ENCODE measurements at places on chromosomes 3 and 15. TPM values are rescaled to one million over a fixed set of nuclear protein-coding genes. Genes with fewer than 3 reads are reported as not detected.

PPP1R2 gene
- 31.5 TPM for total RNA-seq

CILP gene
- 0.14 TPM for total RNA-seq

- no peaks in the 10 kb centered on the region for H3K36me3 ChIP-seq
- no peak overlapping the region for H3K4me3 ChIP-seq
- H3K27me3 ChIP-seq: no peaks in the 10 kb centered on the region
- no peak for DNase-seq
These were observed 193.9 kb upstream of the THRB start for GRCh38 chr3:24688446-24689148.

DNA sequence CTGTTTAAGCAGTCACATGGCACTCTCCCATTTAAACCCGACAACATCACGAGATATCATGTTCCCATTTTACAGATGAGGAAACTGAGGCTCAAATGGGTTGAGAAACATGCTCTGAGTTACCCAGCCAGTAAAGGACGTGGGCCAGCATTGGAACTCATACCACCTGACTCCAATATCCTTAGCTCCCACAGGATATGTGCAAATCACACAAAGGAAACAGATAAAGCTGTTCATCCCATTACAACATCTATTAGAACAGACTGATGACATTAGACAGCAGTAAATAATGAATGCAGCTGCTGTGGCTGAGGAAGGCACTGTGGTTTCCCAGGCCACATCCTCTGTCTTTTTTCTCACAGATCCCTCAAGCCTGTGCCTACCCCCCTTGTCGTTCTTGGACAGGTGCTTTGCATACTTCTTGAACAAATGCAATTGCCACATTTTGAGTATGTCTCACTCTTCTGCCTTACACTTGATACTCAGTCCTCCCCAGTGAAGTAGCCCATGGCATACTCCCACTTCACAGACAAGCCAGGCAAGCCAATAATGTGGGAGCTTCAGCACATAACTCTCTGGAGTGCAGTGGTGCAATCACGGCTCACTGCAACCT is 17.7 kb downstream of the FRMD4B start:
- no peaks in the 10 kb centered on the region for H3K36me3 ChIP-seq
- H3K4me1 ChIP-seq: no peaks in the 10 kb centered on the region
- no peaks in the 10 kb centered on the region for H3K27me3 ChIP-seq
- H3K27ac ChIP-seq: no peak overlapping the region

DNA sequence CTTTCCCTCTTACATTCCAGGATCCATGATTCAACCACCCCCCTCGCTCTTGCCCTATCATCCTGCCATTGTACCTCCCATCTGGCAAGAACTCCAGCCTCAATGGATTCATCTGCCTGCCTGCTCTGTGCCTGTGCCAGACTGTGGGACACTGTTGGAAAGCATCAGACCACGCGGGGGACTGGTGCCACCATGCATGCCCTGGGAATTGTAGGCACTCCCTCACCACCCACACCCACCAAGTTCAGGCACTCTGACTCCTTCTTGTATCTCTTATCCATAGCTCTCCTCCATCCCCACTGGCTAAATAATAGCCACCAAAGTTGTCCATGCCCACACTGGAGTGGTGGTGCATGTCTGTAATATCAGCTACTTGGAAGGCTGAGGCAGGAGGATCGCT is 143.8 kb downstream of the TPRA1 start:
- H3K27me3 ChIP-seq: no peaks in the 10 kb centered on the region
- DNase-seq: no peak
- H3K4me3 ChIP-seq: no peak overlapping the region
- peak overlapping the region; percentile 86 for H3K27ac ChIP-seq
- peaks cover 10% of the 10 kb centered on the region for H3K4me1 ChIP-seq
- no peaks in the 10 kb centered on the region for H3K36me3 ChIP-seq

DNA sequence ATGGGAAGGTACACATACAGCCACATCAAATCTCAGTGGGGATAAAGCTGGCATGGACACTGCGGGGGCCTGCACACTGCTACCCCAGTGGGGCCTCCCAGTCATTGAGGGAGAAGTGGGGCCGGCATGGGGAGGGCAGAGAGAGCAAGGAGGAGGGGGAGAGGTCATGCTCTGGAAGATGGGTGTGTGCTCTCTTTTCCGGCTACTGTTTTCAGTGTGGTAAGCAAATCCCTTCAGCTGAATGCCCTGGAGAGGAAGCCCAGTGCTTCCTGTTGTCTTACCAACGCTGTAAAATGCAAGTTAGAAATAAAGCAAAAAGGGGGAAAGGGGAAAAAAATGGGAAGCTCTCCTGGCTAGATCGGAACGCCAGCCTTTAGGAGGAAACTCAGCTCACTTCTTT is 30.8 kb downstream of the NRROS start:
- peak overlapping the region; percentile 97 for H3K27ac ChIP-seq
- H3K36me3 ChIP-seq: no peaks in the 10 kb centered on the region
- H3K4me1 ChIP-seq: peaks cover 35% of the 10 kb centered on the region

GRCh38 chr3:32947789-32948238 is 3.6 kb upstream of the CCR4 start:
- peak; percentile 87 for DNase-seq
- no peaks in the 10 kb centered on the region for H3K27me3 ChIP-seq
- H3K4me1 ChIP-seq: no peaks in the 10 kb centered on the region
- no peak overlapping the region for H3K27ac ChIP-seq
- no peaks in the 10 kb centered on the region for H3K36me3 ChIP-seq
